MCF 10A (cell line): ENCODE measurements at places on chromosomes 16 and 17.

- no peak for DNase-seq
Observed at GRCh38 chr17:13410214-13410613, 191.5 kb downstream of the HS3ST3A1 start.

GRCh38 chr17:11081342-11081741, 159.7 kb upstream of the SHISA6 start:
- no peak for DNase-seq

- DNase-seq = no peak
Observed at GRCh38 chr17:37789771-37790541, 45.1 kb upstream of the HNF1B start.

GRCh38 chr17:27569257-27569722, 61.7 kb upstream of the LGALS9 start:
- DNase-seq = peak; percentile 61

- DNase-seq = peak; percentile 71
Observed at GRCh38 chr16:89458551-89458950, 31.8 kb downstream of the ANKRD11 start.

GRCh38 chr17:79090443-79091225, 16.0 kb downstream of the ENGASE start:
- no peak for DNase-seq

DNA sequence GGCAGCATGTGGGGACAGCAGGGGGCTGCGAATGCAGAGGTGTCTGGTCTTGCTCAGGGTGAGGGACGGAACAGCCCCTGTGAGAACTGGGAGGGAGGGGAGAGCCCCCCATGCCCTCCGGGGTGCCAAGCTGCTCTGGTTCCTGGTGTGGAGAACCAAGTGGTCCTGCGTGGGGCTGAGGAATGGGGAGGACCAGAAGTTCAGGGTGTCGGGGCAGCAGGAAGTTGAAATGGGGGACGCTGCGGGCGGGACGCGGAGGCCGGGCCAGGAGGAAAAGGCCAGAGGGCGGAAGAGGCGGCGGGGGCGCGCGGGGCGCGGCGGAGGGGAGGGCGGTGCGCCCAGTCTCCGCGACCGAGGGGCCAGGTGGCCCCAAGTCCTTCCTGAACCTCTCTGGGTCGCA, 3.6 kb downstream of the ALDH3A1 start:
- DNase-seq = no peak

DNA sequence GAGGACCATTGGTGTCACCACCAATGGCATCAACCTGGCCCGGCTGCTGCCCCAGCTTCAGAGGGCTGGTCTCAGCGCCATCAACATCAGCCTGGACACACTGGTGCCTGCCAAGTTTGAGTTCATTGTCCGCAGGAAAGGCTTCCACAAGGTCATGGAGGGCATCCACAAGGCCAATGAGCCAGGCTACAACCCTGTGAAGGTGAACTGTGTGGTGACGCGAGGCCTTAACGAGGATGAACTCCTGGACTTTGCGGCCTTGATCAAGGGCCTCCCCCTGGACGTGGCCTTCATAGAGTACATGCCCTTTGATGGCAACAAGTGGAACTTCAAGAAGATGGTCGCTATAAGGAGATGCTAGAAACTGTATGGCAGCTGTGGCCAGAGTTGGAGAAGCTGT, 111.9 kb upstream of the SIAH1 start:
- DNase-seq = no peak
